Hematopoietic multipotent progenitor cell treated with erythropoietin and hydrocortisone succinate and interleukin-3 and kit ligand, for 15 days (in vitro differentiated cells): ENCODE measurements at places on chromosomes 2 and 18.

DNA sequence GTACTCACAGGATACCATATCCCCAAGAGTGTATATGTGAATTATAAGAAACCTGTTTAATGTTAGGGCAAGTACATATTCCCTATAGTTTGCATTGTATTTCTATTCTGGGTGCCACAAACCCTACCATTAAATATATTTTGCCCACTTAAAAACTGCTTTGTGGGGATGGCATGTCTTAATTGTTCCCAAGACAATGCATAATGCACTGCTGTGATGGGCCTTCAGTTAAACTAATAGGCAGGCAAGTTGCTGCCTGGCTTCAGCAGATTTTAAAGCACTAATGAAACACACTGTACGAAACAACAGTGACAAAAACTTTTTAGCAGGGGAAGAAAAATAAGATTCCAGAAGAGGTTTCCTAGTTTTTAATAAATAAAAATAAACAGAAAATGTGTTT, 104.8 kb upstream of the VRK2 start:
- DNase-seq, result no peak

- no peak for DNase-seq
These were observed 157.2 kb downstream of the WDSUB1 start for GRCh38 chr2:159129269-159129668.

- no peak for DNase-seq
These were observed 10.0 kb downstream of the INPP4A start for GRCh38 chr2:98454500-98455235.

- no peak for DNase-seq
These were observed 7.0 kb upstream of the NDUFV2 start for GRCh38 chr18:9095297-9096006.

DNA sequence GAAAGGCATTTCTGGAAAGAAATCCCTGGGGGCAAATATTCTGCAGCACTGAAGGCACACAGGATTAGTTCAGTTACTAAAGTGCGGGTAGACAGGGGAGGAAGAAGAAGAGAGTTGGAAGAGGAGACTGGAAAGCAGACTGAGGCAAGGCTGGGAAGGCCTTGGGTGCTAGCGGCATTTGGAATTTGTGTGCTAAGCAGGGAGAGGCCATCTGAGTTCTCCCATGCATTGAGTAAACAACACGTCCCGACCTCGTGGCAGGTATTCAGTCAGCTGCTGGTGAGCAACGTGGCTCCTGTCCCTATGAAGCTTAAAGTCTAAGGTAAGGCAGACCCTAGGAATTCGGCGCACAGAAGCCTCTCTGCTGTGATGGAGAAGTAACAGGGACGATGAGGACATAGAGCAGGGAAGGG, 30.7 kb downstream of the ATP8B1 start:
- DNase-seq, result no peak

- DNase-seq, result no peak
These were observed 332.9 kb upstream of the DCC start for GRCh38 chr18:52007105-52007504.

DNA sequence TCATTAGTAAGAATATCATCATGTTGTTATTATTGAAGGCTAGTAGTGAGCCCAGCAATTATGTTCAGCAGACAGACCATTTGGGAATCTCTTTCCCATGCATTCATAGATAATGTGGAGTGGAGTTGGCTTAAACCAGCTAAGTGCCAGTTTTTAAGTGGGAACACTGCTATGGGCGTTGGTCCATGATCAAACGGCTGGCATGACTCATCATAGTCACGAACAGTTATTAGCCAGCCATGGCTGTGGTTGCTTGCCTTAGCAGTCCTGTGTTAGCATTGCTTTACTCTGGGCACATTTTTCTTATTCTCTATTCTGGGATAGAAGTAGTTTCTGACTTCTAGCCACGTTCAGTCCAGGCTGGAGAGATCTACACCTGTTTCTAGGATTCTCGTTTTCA, 17.7 kb downstream of the EIF4E2 start:
- DNase-seq, result peak; percentile 83

DNA sequence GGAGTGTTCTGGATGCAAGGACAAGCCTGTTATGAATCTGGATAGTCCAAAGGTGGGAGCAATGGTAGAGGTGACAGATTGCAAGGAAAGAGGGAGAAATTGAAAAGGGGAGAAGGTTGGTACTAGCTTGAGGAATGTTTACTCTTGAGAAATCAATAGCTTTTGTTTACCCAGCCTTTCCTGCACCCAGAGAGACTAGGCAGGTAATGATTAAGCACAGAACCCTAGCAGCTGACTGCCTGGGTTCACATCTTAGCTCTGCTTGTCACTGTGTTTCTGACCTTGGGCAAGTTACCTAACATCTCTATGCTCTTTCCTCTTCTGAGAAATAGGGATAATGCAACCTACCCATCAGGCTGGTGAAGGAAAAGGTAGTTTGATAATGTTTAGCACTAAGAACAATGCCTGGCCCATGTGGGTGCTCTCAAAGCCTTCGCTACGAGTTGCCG, 178.6 kb downstream of the MGAT5 start:
- DNase-seq, result no peak

GRCh38 chr2:65456064-65456463, 23.7 kb upstream of the SPRED2 start:
- no peak for DNase-seq

DNA sequence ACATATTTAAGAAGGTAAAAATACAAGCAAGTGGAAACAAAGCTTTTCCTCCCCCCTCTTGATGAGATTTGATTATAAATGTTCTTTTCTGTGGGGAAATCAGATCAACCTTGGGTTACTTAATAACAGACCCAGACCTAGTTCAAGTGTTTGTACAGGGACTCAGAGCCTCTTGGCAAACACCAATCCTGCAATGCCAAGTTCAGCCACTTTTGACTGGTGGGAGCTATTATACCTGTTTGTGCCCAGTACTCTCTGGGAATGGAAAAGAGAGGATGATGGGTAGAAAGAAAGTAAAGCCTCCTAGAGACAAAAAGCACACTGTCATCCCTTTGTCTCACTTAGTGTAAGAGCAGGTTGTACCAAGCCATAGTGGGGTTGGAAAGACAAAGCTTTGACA, 63.8 kb upstream of the EPHA4 start:
- no peak for DNase-seq

DNA sequence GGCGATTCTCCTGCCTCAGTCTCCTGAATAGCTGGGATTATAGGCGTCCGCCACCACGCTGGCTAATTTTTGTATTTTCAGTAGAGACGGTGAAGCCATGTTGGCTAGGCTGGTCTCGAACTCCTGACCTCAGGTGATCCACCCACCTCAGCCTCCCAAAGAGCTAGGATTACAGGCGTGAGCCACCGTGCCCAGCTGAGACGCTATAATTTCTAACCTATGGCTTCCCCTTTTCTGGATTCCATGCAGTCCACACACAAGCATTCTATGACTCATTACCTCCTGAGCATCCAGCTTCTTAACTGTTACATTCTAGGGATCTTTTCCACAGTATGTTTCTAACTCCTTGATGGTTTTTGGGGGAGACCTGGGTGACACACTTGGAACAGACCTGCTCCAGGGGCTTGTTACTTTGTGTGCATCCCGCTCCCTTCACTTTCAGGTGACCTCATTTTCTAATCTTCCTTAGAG, 11.8 kb upstream of the KCMF1 start:
- no peak for DNase-seq

- DNase-seq, result no peak
These were observed 4.4 kb downstream of the ACTG2 start for GRCh38 chr2:73897240-73897583.

GRCh38 chr2:183081911-183082310, 3.4 kb downstream of the DUSP19 start:
- DNase-seq, result no peak

DNA sequence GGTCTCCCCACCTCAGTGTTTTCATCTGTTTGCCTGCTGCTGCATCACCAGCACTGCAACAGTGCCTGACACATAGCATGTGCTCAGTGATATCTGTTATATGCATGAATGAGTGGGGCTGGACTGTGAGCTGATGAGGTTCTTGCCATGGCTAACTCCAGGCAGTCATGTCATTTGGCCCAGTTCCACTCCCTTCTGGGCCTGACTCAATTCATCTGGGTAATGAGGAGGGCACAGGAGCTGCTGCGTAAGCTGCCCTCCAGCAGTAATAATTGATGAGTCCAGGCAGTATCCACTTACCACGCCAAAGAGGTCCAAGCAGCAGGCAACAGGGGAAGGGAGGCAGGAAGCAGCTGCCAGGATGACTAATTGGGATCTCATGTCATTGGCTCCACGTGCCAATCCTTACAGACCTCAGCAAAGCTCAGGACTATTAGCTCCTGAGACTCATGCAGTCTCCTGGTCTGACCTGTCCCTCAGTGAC, 34.1 kb upstream of the MAT2A start:
- DNase-seq, result peak; percentile 65

- peak; percentile 24 for DNase-seq
These were observed 494 bp downstream of the HNRNPLL start for GRCh38 chr2:38602136-38602731.

GRCh38 chr18:23626451-23627279, 36.0 kb downstream of the ANKRD29 start:
- no peak for DNase-seq

DNA sequence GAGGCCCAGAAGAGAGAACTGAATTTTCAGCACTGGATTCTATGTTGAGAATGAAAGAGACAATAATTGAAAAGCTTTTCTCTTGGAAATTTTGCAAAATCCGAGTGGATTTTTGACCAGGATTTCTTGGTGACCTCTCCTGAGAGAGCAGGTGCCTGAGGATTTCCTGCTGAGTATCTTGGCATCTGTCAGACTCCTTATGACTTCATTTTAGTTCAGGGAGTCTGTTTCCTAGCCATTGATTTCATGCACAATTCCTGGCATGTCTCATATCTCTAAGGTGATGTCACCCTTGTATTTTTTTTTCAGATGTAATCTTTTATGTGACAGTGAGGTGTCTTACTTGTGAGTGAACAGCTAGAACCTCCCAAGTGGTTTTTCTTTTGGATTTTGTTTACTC, 195.9 kb downstream of the NEDD4L start:
- DNase-seq, result no peak

DNA sequence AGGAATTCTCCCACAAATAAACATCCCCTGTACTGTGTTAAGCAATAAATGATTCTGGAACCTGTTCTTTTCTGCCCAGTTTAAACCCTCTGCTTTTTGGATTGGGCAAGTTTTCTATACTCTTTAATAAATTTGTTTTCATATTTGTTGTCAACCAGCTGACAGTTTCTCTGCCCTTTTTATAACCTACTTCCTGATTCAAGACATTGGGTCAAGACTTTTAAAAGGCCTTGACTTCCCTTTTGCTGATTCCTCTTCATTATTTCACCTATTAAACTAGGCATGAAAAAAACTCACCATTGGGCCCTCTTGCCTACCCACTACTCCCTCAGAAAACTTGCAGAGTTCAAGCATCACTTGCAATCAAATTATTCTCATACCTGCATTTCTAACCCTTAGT, 459.5 kb downstream of the ARHGAP15 start:
- DNase-seq, result no peak

DNA sequence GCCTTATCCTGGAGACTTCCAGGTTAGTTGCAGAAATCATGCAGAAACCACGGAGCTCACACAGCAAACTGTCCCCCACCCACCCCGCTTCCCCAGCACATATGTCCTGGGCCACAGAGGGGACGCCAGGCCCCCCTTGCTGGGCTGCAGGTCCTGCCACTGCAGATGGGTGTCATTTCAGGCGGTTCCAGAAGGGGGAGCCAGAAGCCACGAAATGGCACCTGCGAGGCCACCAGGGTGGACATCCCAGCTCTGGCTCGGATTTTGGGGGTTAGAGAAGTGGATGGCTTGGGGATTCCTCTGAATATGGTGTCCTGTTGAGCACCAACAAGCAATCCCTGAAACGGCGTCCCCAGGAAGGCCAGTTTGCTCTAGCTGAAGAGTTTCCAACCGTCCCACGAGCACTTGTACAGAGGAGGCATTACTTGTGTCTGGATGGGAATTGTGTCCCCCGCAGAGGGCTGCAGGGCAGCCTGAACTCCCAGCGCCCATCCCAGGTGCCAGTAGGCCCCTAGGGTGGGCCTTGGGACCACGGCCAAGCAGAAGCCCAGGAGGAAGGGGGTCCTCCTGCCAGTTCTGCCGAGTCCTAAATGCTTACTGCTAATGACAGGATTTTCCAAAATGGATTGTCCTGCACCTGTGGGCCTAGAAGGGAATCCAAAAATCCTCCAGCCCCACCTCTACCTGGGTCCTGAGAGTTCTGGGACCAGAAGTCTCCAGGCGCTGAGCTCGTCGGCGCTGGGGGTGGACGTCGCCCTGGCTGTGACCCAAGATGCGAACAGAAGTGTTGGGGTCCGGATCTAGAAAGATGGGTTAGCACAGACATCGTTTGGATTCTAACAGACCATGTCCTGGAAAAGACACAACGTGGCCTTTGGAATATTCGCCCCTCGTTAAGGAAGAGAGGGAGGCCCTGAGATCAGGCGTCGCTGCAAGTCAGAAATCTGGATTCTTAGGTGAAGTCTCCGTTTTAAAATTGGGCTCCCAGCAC, 14.6 kb upstream of the NFATC1 start:
- peak; percentile 70 for DNase-seq

- no peak for DNase-seq
These were observed 104.7 kb upstream of the STPG4 start for GRCh38 chr2:47259829-47260228.

DNA sequence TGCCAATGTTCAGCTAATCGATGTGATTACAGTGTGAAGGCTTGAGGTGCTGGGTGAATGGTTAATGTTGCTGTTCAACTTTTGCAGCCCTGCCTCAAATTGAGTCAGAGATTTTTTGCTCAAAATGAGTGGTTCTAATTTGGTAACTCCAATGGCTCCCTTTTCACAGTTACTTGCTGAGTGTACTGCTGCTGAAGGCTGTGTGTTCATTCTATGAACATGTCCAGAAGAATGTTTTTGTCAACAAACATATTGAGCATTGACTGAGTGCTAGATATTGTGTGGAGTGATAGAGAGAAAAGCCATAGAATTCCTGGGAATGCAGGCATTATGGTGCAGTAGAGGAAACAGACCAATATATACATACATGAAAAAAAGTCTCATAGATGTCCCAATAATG, 39.0 kb upstream of the TCF4 start:
- DNase-seq, result no peak

- no peak for DNase-seq
These were observed 275.3 kb upstream of the SLC14A2 start for GRCh38 chr18:45339810-45340550.

GRCh38 chr2:58984731-58985130, 743.6 kb upstream of the FANCL start:
- no peak for DNase-seq

DNA sequence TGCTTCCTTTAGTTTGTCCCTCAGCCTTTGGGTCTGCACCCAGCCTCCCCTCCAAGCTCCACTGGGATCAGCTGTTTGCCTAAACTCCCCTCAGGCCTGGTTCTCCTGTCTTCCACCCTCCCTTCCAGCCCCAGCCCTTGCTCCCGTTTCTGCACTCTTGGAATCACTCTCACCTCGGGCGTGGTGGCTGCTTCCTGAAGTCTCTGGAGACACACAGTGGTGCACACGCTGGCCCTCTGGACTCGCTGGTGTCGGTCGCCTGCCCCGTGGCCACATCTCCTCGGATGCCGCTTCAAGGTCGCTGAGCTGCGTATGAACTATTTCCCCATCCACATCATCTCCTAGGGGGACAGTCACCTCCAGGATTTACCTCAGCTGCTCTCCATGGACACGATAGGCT, 46.3 kb downstream of the PSMG2 start:
- DNase-seq, result no peak

- DNase-seq, result no peak
These were observed 323.5 kb downstream of the AFF3 start for GRCh38 chr2:99818842-99819241.
